ENCODE measurements at places on chromosomes 2 and 18. TPM values are rescaled to one million over a fixed set of nuclear protein-coding genes. Genes with fewer than 3 reads are reported as not detected.

Gene MSTN
- total RNA-seq = not detected

Gene RAB6C
- not detected for total RNA-seq

Gene RGPD4
- not detected for total RNA-seq

Gene ADAM23
- 0.75 TPM for total RNA-seq

Gene DNAJC5G
- total RNA-seq = not detected

Gene ACMSD
- total RNA-seq = not detected

Gene GPR35
- 5.1 TPM for total RNA-seq

Gene PCARE
- total RNA-seq = not detected

Gene TMEFF2
- total RNA-seq = not detected

GRCh38 chr2:157540102-157540501 is 88.6 kb downstream of the ACVR1C start:
- H3K4me1 ChIP-seq = no peaks in the 10 kb centered on the region
- no peaks in the 10 kb centered on the region for H3K27me3 ChIP-seq
- no peak overlapping the region for H3K4me3 ChIP-seq
- no peak overlapping the region for H3K27ac ChIP-seq
- no peaks in the 10 kb centered on the region for H3K36me3 ChIP-seq
- no peak for DNase-seq

DNA sequence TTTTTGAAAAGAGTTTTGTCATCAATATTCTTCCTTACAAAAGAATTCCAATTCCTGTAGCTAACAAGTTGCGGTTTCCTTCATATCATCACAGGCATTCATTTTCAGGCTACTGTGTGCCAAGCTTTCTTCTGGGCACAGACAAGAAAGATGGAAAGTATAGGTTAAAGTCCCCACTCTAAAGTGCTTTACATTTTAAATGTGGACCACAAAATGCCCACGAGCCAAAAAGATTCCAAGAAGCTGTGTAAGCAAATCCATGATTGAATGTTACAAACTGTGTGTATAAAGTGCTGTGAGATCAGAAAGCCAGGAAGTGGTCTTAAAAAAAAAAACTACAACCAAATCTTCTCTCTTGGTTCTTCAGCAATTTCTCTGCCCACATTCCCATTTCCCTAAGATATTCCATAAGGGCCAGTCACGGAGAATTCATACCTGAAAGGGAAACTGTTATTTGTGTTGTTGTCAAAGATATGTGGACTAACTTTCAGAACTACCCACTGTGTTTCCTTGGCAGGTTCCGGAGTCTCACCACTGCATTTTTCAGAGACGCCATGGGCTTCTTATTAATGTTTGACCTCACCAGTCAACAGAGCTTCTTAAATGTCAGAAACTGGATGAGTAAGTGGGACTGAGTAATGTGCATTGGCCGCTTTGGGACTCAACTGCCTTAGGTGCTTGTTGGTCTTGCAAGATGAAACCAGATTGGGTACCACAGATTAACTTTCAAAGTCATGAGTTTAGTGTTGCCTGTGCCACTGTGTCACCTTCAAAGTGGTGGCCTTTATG is 55.7 kb downstream of the RAB27B start:
- no peak for DNase-seq
- no peaks in the 10 kb centered on the region for H3K4me1 ChIP-seq
- H3K27me3 ChIP-seq = no peaks in the 10 kb centered on the region

DNA sequence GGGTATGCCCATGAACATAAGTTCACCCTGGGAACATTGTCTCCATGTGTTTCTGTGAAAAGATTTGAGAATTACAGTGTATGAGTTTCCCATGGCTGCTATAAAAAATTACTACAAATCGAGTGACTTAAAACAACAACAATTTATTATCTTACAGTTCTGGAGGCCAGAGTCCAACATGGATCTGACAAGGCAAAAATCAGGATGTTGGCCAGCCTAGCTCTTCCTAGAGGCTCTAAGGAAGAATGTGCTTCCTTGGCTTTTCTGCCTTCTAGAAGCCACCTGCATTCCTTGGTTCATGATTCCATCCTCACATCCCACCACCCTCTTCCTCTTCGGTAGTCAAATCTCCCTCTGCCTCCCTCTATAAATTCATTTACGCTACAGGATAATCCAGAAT is 38.6 kb downstream of the FAM124B start:
- no peak overlapping the region for H3K27ac ChIP-seq
- H3K36me3 ChIP-seq = no peaks in the 10 kb centered on the region
- H3K27me3 ChIP-seq = peaks cover 4% of the 10 kb centered on the region
- H3K4me3 ChIP-seq = no peak overlapping the region
- no peak for DNase-seq

GRCh38 chr2:109481196-109481555 is 132.6 kb downstream of the SEPTIN10 start:
- H3K27me3 ChIP-seq = peaks cover 3% of the 10 kb centered on the region
- H3K36me3 ChIP-seq = no peaks in the 10 kb centered on the region
- H3K4me3 ChIP-seq = no peak overlapping the region
- H3K4me1 ChIP-seq = no peaks in the 10 kb centered on the region

- H3K27ac ChIP-seq = peak overlapping the region; percentile 36
- no peaks in the 10 kb centered on the region for H3K27me3 ChIP-seq
- H3K4me1 ChIP-seq = peaks cover 50% of the 10 kb centered on the region
- peaks cover 60% of the 10 kb centered on the region for H3K36me3 ChIP-seq
- H3K4me3 ChIP-seq = peak overlapping the region; percentile 25
- DNase-seq = no peak
Measured at GRCh38 chr2:173359231-173359630, 4.6 kb downstream of the CDCA7 start.

- H3K27ac ChIP-seq = peak overlapping the region; percentile 26
- peaks cover 3% of the 10 kb centered on the region for H3K27me3 ChIP-seq
- no peaks in the 10 kb centered on the region for H3K4me1 ChIP-seq
- H3K36me3 ChIP-seq = no peaks in the 10 kb centered on the region
- DNase-seq = no peak
Measured at GRCh38 chr2:12091201-12091806, 344.9 kb downstream of the LPIN1 start.

Data from activated CD4-positive, alpha-beta T cell treated with anti-CD3 and anti-CD28 coated beads, Interleukin-2, amount 10 ng/mL, durations not matched to agents 7 days and 5 days (primary cell).